GM12878 (cell line): ENCODE measurements at places on chromosomes 7 and 10. TPM values are rescaled to one million over a fixed set of nuclear protein-coding genes. Genes with fewer than 3 reads are reported as not detected.
A peak's percentile ranks its signal among the peaks of the same experiment; 100 is the strongest.

PRDX3 gene
- total RNA-seq, result 195 TPM in 2 replicates

HOXA7 gene
- not detected in 2 replicates for total RNA-seq

PITX3 gene
- not detected in 2 replicates for total RNA-seq

- DNase-seq, result no peak
- H3K4me1 ChIP-seq, result no peaks in the 10 kb centered on the region
- H3K4me3 ChIP-seq, result no peak overlapping the region
- H3K36me3 ChIP-seq, result no peaks in the 10 kb centered on the region
- no peak overlapping the region for H3K27ac ChIP-seq
Measured at GRCh38 chr7:22193450-22193983, 163.4 kb downstream of the RAPGEF5 start.

DNA sequence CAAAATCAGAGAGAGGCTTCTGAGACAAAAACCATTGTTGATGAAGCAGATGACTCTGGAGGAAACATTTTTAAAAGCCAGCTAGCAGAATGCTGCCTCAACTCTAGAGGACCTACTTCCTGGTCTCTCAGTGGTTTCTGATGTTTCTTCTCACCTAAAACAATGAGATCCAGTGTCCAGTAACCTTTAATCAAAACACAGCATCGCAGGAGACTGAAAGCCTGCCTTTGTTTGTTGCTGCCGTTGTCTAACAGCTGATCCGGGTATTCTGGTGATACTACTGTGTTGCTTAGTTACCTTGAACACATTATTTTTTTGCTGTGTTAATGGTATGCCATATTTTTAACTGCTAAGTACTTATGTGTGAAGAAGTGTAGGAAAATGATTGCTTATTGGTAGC, 70.9 kb downstream of the WIPF3 start:
- H3K36me3 ChIP-seq, result no peaks in the 10 kb centered on the region
- no peak overlapping the region for H3K27ac ChIP-seq

DNA sequence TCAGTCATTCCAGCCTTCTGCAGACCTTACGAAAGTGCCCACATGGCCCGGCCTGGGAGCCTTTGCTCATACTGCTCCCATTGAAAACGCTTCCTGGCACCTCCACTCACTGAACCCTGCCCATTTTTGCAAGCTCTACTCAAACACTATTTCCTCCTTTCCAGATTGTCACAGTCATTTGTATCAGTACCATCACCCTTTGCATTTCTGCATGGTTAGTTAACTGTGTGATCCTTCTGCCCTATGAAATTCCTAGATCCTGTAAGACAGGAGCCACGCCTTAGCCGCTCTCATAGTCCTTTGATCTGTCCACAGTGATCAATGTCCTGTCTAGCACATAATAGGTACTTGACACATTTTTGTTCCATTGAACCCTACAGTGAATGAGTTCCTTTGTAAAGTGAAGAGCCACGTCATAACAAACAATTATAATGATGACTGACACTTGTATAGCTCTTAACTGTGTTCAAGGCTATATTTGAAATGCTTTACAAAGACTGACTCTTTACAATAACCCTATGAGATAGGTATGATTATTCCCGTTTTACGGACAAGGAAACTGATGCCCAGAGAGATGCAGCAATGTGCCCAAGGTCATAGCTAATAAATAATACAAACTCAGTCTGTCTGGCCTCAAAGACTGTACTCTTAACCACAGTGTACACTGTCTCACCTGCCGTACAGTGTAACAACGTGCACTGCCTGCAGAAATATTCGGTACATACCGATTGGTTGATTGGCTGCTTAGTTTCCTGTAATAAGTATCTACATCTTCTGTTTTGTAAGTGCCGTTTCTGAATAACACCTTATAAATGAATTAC, 16.6 kb upstream of the ITIH2 start:
- H3K4me3 ChIP-seq, result no peak overlapping the region
- H3K4me1 ChIP-seq, result no peaks in the 10 kb centered on the region
- no peaks in the 10 kb centered on the region for H3K36me3 ChIP-seq
- no peak overlapping the region for H3K27ac ChIP-seq

GRCh38 chr7:128738570-128739047, 550 bp upstream of the CALU start:
- DNase-seq, result no peak
- peak overlapping the region; percentile 91 for H3K27ac ChIP-seq
- no peaks in the 10 kb centered on the region for H3K36me3 ChIP-seq
- H3K27me3 ChIP-seq, result no peaks in the 10 kb centered on the region; the same call in 1 of the 2 replicates

GRCh38 chr10:79405221-79405994, 40.0 kb downstream of the ZCCHC24 start:
- no peaks in the 10 kb centered on the region for H3K36me3 ChIP-seq
- no peaks in the 10 kb centered on the region; the same call in 1 of the 2 replicates for H3K27me3 ChIP-seq
- DNase-seq, result no peak
- H3K27ac ChIP-seq, result no peak overlapping the region
- no peak overlapping the region for H3K4me3 ChIP-seq

- no peak for DNase-seq
- H3K4me3 ChIP-seq, result no peak overlapping the region
- H3K27me3 ChIP-seq, result no peaks in the 10 kb centered on the region
- no peak overlapping the region for H3K27ac ChIP-seq
- no peaks in the 10 kb centered on the region for H3K36me3 ChIP-seq
Measured at GRCh38 chr7:67413670-67414069, 417.0 kb downstream of the TYW1 start.

GRCh38 chr10:17951868-17952371, at the start of gene SLC39A12:
Gene SLC39A12, plus strand, starts transcription at chr10:17951918. Its CDS starts 1,359 bp downstream, at chr10:17953277.
- no peaks in the 10 kb centered on the region for H3K36me3 ChIP-seq
- H3K4me3 ChIP-seq, result no peak within 1 kb of the TSS
- H3K27ac ChIP-seq, result no peak within 1 kb of the TSS
- no peaks in the 10 kb centered on the region for H3K27me3 ChIP-seq
- no peaks in the 10 kb centered on the region for H3K4me1 ChIP-seq
